ENCODE measurements at places on chromosomes 6 and 20.

DNA sequence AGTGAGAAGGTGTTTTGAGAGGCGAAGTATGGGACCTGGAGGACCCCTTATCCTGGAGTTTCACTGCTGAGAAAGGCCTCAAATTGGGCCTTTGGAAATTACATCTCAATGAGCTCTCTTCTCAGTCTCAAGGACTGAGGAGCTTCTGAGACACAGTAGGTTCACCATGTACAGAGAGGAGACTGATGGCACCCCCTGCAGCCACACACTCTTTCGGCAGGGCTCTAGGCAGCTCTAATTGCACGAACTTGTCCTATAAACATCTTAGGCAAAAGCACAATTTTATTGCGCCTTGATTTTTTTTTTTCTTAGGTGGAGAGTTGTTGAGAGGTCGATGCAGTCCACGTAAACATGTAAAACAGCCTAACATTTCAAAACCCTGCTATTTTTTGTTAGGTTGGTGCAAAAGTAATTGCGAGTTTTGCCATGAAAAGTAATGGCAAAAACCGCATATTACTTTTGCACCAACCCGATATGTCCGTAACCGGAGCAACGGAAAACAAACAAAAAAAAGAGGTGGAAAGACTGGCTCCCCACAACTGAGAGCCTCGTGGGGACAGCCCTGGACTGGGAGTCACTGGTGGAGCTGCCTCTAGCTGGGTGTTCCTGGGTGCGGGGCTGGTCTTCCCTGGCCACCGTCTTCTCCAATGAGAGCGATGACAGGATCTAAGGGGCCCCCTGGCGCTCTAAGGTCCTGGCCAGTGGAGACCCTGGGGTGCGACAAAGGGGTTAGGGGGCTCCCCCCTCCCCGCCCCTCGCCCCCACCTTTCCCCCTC lies 84.0 kb upstream of the EYA2 start:
- no peak for DNase-seq

- DNase-seq, result no peak
These were observed 33.0 kb downstream of the SPTLC3 start for GRCh38 chr20:13041574-13042457.

DNA sequence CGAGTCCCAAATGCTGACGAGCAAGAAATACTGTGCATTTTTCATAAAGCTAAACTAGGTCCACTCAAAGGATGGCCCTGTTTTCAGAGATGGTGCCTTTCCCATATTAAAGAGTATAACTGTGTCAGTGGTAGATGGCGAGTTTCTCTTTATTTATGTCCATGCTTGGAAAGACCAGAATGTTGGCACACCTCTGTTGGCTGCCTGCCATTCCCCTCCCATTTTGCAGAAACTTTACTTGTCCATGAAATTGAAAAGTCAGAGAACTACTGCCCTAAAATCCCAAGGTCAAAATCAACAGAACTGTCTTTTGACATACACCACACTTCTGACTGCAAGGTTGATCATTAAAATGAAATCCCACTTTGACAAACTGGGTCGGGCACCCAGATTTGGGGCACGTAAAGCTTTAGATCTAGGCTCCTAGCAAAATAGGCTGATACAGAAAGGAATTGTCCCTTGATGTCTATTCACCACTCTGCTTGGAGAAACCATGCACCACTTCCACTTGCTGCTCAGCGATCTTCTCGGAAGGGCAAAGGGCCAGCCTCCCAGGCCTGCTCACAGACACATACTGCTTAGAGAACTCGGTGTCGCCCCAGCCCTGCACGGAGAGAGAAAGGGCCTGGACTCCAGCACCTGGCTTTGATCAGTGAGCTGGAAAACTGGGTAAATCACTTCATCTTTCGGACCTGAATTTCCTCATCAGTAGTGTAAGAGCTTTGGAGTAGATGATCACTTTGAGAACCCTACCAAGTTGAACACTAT lies 130.0 kb downstream of the AGPAT4 start:
- DNase-seq, result no peak

- DNase-seq, result no peak
These were observed 69.3 kb downstream of the LY86 start for GRCh38 chr6:6657820-6658217.

GRCh38 chr20:34636648-34637047 lies 40.2 kb downstream of the PIGU start:
- no peak for DNase-seq

DNA sequence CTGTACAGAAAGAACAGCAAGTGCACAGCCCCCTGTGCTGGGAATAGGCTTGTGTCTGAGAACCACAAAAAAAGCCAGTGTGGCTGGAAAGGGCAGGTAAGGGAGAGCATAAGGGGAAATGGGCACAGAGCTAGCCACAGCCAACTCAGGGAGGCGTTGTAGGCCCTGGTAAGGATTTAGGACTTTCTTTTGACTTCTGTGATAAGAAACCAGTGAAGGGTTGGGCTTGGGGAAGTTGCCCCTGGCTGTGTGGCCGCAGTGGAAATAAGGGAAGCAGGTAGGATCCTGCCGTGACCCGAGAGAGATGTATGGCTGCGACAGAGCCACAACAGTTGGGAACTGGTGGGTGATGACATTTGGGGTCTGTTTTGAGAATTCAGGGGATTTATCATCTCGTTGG lies 30.0 kb upstream of the PHACTR2 start:
- no peak for DNase-seq

DNA sequence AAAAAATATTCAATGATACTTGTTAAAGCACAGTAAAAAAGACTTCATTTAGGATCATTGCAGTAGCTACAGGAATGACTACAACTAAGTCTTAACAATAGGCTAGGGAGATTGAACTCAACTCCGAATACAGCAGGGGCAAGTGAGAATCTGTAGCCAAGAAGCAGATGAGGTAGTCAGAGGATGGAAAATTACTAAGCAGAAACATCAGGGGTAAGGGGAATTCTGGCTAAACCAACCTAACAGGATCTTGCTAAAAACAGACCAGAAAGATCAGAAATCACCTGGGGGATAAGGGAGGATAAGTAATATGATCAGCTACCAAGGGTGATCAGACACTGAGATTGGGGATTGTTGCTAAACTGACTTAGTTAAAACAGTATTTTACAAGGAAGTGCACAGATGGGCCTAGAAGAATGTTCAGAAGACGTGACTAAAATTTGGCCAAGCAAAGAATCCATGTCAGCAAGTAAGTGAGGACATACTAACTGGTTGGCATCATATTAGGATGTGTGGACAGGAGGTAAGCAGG lies 217.5 kb downstream of the TENT5A start:
- DNase-seq, result no peak

DNA sequence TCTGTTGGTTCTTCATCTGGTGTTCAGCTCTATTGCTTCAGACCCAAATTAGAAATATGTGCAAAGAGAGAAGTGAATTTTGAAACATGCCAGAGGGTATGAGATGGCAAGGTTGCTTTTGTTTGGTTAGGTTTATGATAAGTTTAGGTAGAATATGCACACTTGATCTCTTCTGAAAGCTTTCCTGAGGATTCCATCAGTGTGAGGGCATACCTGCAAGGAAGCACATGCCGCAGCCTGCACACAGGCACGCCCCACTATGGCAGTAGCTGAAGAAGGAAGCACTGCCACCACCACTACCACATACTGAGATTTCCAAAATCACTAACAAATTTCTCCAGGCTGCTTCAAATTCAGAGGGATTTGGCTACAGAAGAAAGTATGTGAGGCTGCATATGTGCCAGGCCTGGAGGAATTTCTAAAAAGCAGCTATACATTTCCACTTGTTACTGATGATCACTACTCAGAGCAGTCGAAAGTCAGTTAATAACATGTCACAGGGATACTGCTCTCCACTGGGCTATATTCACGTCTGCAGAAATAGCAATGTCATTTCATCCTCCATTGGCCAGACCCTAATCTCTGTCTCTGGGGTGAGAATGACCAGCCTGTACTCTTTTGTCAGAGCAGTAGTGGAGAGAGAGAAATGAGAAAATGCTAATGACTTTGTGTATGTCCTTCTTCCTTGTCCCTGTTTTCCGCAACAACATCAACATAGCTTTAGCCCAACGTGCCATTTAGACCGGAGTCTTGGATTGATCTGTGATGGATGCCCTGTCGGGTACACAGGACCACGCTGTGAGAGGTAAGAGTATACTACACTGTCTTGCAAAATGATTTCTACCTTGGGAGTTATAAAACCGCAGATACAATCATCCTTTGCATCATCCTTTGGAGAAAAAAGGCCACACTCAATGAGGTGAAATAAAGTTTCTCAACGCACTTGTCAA lies 396.7 kb downstream of the LAMA2 start:
- DNase-seq, result no peak

GRCh38 chr20:24647713-24648112 lies 178.3 kb downstream of the SYNDIG1 start:
- DNase-seq, result no peak

DNA sequence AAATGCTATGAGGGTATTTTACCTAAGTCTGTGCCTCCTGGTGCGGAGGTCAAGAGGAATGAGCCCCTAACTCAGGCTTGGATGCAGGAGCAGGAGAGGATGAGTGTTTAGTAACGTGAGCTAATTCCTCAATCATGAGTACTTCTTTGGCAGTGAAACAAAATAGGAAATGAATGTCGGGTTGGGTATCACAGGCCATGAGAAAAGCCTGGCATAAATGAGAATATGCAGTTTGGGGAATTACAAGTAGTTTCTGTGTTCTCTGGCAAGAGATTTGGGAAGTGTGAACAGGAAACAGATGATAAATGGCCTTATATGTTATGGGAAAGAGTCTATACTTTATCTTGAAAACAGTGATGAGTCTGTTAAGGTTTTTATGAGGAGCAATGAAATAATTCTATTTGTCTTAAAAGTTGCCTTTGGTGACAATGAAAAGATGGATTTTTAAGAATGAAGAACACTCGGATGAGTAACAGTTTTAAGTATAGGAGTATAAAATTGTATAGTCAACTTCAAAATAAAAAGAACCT lies 59.0 kb upstream of the RNF146 start:
- no peak for DNase-seq

DNA sequence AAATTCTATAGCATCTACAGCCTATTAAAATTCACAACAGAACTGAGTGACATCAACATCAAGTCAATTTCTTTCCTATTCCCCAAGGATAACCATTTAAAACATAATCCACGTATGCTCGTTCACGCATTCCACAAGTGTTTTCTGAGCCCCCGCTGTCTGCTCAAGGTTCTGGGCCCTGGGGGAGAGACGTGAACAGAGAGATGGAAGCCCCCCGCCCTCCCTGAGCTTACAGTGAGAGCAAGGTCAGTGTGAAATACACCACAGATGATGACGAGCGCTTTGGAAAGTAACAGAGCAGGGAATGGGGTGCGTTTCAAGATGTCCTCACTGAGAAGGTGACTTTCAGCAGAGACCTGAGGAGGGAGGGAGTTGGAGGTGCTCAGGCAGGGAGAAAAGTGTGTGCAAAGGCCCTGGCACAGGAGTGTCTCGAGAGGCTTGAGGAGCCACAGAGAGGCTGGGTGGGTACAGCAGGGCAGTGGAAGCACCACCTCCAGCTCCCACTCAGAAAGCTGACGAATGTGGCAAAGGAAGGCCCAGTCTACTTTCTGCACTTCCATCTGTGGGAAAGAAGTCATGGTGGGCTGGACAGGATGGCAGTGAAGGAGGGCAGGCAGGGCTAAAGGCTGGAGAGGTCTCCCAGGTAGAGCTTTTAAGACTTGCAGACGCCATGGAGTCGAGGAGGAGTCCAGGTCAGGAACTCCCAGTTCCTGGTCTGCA lies 88.3 kb downstream of the DLL1 start:
- no peak for DNase-seq

GRCh38 chr20:9353180-9353915 lies 161.0 kb upstream of the LAMP5 start:
- no peak for DNase-seq

- DNase-seq, result no peak
These were observed 79.0 kb downstream of the SAMD3 start for GRCh38 chr6:130143709-130144108.

Measured in SW 1271 (cell line).